Uterus (tissue), 4 donors: ENCODE measurements at places on chromosomes 11 and 22. TPM values are rescaled to one million over a fixed set of nuclear protein-coding genes. Genes with fewer than 3 reads are reported as not detected.

DNA sequence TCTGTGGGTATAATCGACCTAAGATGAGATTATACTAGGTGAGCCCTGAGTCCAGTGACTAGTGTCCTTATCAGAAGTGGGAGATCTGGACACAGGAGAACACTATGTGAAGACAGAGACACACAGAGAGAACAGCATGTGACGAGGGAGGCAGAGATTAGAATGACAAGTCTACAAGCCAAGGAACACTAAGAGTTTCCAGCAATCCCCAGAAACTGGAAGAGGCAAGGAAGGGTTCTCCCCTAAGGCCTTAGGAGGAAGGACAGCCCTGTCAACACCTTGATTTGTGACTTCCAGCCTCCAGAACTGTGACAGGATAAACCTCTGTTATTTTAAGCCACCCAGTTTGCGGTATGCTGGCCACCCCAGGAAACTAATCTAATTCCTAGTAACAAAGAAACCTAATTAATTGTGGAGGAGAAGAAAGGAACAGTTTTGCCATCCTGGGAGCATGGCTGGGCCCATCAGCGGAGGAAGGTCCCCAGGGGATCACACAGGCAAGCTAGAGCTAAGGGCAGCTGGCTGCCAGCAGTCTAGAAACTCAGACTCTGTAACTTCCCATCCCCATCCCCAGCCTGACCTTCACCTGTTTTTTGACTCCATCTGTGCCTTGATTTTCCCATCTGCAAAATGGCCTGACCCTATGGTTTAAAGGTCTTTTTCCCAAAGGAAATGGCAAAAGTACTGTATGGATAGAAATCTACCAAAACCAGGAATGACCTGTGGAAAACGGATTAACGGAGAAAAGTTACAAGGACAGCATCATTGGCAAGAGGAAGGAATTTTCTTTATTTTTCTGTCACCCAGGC lies 10.3 kb upstream of the THOC5 start:
- DNase-seq: no peak

GRCh38 chr11:64358907-64359711 lies at the start of gene RPS6KA4:
RPS6KA4 (plus strand) TSS chr11:64359162; CDS start chr11:64359236, 74 bp downstream.
- DNase-seq: peak; percentile 75

DNA sequence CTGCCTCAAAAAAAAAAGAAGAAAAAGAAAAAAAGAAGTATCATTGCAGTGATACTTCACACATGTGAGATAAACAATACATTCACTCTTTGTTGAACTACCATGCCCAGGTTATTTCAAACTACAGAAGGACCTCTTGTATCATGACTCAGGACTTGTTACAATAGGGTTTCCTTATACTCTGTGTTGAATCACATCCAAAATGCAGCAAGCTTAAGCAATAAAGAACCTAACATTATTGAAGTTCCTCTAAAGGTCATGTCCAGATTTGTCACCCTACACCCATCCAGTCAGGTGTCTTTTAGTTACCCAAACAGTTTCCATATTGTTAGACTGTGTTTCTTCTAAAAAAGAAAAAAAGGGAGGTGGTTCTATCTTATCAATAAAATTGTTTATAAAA lies 26.9 kb upstream of the ALKBH3 start:
- no peak for DNase-seq

Gene CALCA
- not detected for total RNA-seq

Gene FXYD2
- total RNA-seq: 7.9 TPM

GRCh38 chr11:110837603-110838002 lies 125.4 kb upstream of the ARHGAP20 start:
- DNase-seq: no peak

DNA sequence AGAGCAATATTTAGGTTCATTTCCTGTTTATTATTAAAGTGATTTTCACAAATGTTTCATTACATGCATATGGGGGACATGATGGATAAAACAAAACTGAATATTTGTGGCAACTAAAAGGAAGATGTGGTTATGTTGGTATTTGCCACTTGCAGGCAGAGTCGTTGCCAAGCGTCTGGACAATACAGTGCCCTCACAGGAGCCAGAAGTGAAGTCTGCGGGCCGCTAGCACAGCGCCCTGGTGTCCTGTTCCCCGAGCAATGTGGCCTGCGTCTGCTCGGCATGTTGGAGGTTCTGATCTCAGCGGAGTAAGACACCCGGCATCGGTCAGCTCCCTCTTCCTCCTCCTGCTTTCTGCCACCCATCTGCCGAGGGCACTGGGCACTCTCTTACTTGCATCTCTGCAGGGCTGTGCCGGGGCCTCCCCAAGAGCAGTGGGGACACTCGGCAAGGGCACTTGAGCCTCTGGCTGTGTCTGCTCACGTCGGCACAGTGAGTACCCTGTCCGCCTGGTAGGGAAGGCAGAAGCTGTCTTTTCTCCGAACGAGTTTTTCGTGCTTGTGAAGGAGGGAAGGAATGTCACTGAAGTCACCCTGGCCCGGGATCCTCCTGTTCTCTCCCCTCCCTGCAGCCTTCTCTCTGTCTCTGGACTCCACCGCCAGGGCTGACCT lies 10.5 kb upstream of the TTLL12 start:
- no peak for DNase-seq

Gene ANO5
- 14.5 TPM for total RNA-seq

DNA sequence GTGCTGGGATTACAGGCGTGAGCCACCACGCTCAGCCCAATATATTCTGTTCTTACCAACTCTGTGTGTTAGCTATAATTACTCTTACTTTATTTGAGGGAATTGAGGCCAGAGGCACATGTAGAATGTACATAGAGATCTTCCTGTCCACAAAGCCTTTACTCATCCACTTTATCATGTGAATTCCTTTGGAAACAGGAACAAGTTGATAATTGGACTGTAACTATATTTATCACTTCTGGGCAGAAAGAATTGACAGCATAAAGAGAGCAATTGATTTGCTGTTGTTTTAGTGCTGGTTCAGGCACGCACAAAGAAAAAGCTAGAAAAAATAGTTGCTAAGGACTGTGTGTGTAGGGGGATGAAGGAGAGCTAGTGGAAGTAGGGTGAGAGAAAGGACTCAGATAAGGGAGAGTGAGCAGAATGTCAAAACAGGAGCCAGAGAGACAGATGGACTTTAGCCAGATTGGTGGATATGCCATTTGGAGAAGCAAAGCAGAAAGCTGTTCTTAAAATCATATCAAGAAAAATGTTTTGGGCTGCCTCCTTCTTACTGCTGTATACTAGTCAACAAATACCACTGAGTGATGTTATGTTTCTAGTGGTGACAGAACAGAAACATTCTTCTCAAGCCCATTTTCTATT lies 929.8 kb upstream of the CNTN5 start:
- no peak for DNase-seq

DNA sequence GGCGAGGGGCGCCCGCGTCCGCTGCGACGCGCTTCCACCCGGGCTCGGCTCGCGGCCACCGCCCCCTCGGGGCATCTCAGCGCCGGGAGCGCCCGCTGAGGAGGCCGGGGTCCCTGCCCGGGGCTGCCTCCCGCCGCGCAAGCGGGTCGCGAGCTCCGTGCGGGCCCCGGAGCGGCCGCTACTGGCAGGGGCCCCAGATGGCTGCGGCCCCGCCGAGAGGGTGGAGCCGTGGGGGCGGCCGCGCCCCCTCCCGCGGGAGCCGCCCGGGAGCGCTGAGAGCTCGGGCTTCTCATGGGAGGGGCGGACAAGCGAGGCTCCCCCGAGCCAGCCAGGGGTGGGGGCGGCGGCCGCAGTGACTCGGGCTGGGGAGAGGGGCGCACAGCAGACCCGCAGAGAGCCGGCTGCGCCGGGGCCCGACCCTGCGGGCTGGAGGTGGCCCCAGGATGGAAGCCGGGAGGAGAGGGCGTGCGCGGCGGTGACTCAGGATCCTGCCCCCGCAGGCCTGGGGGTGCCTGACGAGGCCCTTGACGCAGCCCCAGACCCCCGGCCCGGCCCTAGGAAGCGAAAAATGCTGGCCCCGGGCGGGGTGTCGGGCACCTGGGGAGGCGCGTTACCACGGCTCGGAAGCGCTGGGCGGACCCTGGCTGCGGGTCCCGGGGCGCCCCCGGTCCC lies 603 bp upstream of the ZFTA start:
- DNase-seq: peak; percentile 61

DNA sequence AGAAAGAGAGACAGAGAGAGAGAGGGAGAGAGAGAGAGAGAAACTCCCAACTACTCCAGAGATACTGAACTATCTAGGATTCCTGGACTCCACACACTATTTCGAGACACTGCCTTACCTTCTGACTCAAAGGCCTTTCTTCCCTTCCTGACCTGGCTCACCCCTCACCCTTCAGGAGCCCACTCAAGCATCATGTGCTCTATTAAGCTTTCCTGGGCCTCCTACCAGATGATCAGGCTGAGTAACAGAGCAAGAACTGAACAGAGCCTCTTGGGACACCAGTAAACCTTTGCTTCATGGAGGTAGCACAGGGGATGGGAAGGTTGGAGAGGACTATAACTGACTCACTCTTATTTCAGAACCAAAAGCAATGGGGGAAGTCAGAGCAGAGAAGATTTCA lies 31.4 kb downstream of the PLEKHA7 start:
- no peak for DNase-seq
